ENCODE measurements at places on chromosomes 13 and 19.

- no peaks in the 10 kb centered on the region for H3K4me1 ChIP-seq
- no peak overlapping the region for H3K27ac ChIP-seq
- no peak overlapping the region for H3K4me3 ChIP-seq
- no peak for DNase-seq
- no peaks in the 10 kb centered on the region for H3K36me3 ChIP-seq
Observed at GRCh38 chr19:29309637-29310036, 96.7 kb upstream of the UQCRFS1 start.

GRCh38 chr13:49679246-49679645 lies 12.0 kb downstream of the EBPL start:
- no peaks in the 10 kb centered on the region for H3K4me1 ChIP-seq
- H3K27ac ChIP-seq = no peak overlapping the region
- no peak overlapping the region for H3K4me3 ChIP-seq
- H3K36me3 ChIP-seq = no peaks in the 10 kb centered on the region

- no peak overlapping the region for H3K27ac ChIP-seq
- peaks cover 14% of the 10 kb centered on the region for H3K4me1 ChIP-seq
- peaks cover 99% of the 10 kb centered on the region for H3K36me3 ChIP-seq
Observed at GRCh38 chr19:16429759-16430091, 42.0 kb downstream of the EPS15L1 start.

GRCh38 chr19:38133319-38133718 lies 90.7 kb downstream of the DPF1 start:
- H3K4me1 ChIP-seq = no peaks in the 10 kb centered on the region
- H3K4me3 ChIP-seq = no peak overlapping the region
- H3K27me3 ChIP-seq = no peaks in the 10 kb centered on the region
- peaks cover 46% of the 10 kb centered on the region for H3K36me3 ChIP-seq
- no peak overlapping the region for H3K27ac ChIP-seq
